ENCODE measurements at places on chromosomes 1 and 21.

DNA sequence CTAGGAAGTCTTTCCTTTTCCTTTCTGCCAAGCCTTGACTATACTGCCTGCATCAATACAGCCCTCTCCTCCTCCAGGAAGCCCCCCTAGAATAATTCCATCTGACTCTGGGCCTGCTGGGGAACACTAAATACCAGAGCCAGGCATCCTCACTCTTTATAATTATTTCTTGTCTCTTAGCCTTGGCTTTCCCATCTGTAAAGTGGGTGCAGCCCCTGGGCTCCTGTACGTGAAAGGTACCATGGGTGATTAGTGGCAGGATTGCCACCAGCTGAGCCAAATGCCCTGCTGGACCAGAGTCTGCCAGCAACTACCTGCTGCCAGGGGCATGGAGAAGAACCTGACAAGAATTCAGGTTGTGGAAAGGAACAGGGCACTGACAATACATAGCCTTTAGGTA is 58.7 kb downstream of the LGR6 start:
- DNase-seq = no peak

DNA sequence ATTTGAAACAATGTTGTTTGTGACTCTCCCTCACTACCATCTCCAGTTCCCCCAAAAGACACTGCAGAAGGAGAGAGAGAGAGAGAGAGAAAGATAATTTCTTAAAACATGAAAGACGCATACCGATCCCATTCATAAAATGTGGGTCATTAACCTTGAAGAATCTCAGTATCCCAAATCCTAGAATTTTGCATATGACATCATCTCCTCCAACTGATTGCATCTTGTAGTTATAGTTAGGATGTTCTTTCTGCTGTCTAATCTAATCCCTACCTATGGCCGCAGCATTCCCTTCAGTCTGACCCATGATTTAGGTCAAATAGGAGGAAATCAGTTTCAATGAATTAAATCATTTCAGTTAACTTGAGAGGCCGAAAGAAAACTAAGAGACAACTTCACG is 142.4 kb upstream of the ETS2 start:
- no peak for DNase-seq

DNA sequence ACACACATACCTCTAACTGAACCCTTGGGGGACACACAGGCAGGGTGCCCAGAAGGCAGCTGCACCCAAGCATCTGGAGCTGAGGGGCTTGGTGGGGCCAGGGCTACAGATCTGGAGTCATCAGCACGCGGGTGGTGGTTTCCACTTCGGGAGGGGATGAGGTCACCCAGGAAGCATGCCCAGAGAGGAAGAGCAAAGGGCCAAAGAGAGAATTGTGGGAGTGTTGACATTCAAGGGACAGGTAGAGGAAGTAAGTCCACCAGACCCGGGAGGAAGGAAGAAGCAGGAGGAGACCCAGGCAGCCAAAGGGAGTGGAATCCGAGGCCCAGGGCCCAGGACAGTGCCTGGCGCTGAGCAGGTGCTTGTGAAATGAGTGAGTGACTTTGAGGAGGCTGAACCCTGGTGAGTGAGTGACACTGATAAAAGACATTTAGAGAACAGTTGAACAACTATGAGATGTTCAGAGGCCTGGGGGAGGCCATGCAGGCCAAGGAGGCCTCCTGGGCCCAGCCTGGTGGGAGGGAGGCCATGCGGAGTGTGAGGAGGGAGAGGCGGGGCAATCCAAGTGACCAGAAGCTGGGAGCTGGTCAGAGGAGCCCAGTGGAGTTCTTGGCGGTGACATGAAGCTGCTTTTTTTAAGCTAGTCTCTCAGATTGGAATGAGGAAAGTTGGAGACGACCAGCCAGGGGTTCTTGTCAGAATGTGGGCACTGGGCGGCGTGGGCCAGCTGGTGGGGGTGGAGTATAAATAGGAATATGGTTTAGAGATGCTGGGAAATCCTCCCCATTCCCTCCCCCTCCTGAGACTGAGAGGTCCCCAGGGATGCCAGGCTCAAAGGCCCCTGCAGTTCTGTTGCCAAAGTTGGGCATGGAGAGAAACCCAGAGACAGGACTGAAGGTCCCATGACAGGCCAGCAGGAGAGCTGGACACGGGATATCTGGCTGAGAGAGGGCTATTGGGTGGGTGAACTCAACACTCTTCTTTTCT is 7.9 kb downstream of the CDK18 start:
- no peak for DNase-seq

GRCh38 chr1:151897991-151898431 is 11.3 kb downstream of the THEM4 start:
- DNase-seq = no peak

DNA sequence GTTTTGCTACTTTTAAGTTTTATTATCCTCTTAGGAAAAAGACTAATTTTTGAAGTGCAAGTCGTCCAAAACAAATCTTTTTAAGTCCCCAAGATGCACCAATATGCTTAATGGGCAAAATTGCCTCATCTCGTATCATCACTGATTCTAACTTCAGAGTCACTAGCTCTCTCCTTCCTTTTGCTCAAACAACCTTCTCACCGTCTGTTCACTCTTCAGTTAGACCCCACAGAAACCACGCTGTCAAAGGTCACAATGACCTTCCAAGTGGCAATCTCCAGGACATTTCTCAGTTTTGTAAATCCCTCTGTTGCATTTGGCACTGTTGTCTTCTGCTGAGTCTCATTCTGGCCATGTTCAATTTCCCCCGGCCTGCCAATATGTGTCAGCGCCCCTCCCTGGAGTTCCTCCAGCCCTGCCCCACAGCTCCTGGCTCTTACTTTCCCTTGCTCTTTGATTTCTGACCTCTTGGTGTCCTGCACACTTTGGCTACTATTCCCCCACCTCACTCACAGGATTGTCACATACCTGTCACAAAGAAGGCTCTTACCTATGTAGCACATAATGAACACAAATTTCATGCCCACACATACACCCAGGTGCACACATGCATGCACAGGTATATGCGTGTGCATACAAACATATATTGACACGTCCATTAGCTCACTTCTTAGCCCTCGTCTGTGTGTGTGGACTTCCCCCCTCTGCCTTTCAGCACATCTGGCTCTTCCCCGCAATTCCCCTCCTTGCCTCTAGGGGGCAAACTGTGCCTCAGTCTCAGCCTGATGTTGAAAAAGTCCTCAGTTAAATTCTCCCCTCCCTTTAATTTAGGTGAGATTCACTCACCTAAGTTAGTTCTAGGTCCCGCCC is 354.0 kb upstream of the DUSP10 start:
- peak; percentile 68 for DNase-seq

DNA sequence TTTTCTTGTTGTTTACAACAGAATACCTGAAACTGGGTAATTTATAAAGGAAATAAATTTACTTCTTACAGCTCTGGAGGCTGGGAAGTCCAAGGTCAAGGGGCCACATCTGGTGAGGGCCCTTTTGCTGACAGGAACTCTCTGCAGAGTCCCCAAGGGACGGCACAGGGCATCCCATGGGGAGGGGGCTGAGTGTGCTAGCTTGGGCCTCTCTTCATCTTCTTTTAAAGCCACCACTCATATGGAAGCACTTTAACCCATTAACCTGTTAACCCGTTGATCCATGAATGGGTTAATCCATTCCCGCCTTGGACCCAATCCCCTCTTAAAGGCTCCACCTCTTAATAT is 76.3 kb downstream of the OBSCN start:
- DNase-seq = no peak

GRCh38 chr21:34781526-34781925 is 112.7 kb downstream of the CLIC6 start:
- DNase-seq = no peak

DNA sequence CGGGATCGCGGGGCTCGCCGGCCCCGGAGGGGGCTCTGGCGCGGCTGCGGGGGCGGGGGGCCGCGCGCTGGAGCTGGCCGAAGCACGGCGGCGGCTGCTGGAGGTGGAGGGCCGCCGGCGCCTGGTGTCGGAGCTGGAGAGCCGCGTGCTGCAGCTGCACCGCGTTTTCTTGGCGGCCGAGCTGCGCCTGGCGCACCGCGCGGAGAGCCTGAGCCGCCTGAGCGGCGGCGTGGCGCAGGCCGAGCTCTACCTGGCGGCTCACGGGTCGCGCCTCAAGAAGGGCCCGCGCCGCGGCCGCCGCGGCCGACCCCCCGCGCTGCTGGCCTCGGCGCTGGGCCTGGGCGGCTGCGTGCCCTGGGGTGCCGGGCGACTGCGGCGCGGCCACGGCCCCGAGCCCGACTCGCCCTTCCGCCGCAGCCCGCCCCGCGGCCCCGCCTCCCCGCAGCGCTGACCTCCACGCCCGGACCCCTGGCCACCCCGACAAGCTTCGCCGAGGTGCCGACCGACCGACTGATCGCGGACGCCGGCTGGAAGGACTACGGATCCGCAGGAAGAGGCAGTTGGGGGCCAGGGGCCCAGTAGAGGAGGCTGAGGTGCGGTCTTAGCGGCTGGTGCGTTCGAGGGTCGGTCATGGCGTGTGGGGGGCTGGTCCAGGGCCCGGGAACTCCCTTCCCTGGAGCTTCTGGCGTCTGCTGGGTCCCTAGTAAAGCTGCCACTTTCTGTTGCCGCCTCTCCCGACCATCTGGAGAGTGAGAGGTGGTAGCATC is 711 bp downstream of the TRNP1 start:
- peak; percentile 43 for DNase-seq

Measured in activated CD4-positive, alpha-beta T cell treated with anti-CD3 and anti-CD28 coated beads for 48 hours (primary cell).